CD4-positive, alpha-beta T cell treated with Interleukin-17A for 4 hours (primary cell): ENCODE measurements at places on chromosomes 13 and 19.

DNA sequence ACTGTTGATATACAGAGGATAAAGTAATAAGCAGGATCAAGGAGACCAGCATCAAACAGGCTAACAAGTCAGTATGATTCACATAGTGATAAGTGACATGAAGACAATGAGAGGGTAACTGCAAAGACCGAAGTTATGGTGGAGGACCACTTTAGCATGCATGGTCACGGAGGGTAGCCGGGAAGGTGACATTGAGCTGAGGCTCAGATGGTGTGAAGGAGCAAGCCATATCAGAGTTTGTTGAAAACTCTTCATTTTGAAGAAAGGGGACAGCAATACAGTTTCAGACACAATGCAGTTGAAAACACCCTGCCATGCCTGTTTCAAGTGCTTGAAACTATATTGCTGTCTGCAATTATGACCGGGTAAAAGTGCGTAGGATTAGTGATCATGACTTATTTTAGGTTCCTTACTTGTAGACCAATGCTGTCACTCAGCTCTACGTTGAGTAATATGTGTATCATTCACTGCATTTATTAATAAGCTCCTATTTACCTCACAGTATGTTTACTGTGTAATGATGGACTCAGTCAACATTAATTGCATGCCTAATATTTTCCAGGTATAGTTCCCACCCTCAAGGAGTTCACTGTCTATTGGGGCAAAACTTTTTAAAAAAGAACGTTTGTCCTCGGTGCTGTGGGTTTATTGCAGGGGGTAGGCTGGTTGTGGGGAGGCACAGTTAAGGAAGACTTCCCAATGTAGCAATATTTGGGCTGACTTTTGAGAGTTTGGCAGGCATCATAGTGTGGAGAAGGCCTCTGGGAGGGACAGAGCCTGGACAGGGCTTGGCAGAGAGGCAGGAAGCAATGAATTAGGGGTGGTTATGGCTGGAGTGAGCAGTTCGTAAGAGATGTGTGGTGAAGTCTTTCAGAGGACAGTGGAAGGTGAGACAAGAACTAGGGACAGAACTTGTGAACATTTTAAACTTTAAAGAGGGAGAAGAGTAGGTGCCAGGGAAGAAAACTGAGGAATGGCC is 3.2 kb downstream of the UBAC2 start:
- peak; percentile 18 for DNase-seq

DNA sequence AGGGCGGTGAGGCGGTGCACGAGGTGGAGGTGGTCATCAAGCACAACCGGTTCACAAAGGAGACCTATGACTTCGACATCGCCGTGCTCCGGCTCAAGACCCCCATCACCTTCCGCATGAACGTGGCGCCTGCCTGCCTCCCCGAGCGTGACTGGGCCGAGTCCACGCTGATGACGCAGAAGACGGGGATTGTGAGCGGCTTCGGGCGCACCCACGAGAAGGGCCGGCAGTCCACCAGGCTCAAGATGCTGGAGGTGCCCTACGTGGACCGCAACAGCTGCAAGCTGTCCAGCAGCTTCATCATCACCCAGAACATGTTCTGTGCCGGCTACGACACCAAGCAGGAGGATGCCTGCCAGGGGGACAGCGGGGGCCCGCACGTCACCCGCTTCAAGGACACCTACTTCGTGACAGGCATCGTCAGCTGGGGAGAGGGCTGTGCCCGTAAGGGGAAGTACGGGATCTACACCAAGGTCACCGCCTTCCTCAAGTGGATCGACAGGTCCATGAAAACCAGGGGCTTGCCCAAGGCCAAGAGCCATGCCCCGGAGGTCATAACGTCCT is 9.4 kb upstream of the PROZ start:
- DNase-seq = no peak

GRCh38 chr13:95241321-95241720 is 59.9 kb downstream of the ABCC4 start:
- DNase-seq = no peak

- no peak for DNase-seq
Observed at GRCh38 chr13:55106509-55106908, 2034.2 kb upstream of the PRR20A start.

DNA sequence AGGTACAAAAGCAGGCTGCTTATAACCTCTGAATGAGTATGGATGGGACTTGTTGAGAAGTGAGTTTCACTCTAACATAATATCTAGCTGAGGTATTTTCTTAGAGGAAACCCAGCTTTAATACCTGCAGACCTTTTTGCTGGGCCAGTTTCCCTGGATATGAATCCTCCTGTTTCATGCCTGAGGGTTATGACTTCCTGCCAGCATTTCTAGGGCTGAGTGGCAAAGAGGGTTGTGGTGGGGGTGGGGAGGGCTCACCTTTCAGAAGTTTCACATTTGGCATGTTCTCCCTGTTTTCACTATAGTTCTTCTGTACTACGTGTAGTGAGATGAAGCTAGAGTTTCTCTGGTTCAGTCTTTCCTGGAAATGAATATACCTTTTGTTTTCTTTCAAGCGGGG is 73.7 kb downstream of the LACC1 start:
- no peak for DNase-seq

DNA sequence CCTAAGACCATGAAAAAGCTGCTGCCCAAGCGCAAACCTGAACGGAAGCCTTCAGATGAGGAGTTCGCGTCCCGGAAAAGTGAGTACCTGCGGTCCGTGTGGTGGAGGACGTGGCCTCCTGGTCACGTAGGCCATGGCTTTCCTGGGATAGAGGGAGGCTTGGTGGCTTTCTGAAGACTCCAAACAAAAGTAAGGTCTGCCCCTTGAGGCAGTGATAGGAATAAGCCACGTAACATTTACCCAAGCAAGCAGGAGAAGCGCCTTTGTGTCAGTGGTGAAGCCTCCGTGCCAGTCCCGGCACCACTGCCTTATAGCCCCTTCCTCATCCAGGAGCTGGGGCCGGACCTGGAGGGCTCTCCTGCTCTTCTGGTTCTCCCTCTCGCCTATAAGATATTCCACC is 34.3 kb upstream of the TEX29 start:
- no peak for DNase-seq

GRCh38 chr13:113202912-113203311 is 5.6 kb downstream of the PCID2 start:
- DNase-seq = no peak

GRCh38 chr13:43383498-43384165 is 360.2 kb downstream of the DNAJC15 start:
- DNase-seq = no peak

DNA sequence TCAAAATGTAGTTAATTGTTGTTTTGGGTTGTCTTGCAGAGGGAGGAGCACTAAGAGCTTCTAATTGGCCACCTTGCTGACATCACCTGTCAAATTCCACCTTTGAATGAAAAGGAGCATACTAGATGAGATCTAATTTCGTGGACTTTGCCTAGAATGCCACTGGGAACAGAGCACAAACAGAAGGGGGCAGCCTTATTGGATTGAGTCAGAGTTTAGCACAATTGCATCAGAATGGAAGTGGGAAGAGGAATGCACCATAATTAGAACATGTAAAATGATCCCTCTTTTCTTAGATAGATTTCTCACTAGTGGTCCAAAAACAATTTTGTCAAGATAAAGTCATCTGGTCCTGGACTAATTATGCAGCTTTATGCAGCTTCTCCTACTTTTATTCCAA is 1552.2 kb downstream of the PCDH9 start:
- no peak for DNase-seq

DNA sequence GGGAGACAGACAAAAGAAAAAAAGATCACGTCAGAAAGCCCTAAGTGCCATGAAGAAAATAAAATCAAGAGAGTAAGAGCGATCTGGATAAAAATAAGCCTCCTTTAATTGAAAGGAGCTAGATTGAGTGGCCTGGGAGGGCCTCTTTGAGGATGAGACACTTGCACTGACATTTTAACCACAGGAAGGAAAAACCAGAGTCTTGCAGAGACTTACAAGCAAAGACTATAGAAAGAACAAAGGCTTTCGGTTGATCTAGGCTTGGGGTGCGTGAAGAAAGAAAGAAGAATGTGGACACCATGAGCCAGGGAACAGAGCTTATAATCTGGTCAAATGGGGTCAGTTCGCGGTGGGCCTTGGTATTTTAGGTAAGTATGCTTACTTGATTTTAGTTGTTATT is 342.7 kb downstream of the COG6 start:
- peak; percentile 36 for DNase-seq

GRCh38 chr19:38869160-38869835 is 8.8 kb downstream of the RINL start:
- DNase-seq = peak; percentile 55

DNA sequence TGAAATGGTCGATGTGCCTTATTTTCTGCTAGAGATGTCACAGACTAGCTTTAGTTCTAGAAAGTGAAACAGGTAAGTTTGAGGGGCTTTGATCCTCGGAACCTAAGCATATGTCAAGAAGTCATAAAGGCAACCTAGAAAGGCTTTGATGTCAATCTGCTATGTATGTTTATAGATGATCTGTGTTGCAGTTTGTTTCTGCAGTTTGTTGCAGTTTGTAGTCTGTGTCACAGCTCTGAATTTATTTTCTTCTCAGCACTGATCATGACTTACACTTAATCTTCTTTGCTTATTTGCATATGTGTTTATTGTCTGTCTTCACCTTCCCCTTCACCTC is 5.9 kb downstream of the LSM14A start:
- no peak for DNase-seq

DNA sequence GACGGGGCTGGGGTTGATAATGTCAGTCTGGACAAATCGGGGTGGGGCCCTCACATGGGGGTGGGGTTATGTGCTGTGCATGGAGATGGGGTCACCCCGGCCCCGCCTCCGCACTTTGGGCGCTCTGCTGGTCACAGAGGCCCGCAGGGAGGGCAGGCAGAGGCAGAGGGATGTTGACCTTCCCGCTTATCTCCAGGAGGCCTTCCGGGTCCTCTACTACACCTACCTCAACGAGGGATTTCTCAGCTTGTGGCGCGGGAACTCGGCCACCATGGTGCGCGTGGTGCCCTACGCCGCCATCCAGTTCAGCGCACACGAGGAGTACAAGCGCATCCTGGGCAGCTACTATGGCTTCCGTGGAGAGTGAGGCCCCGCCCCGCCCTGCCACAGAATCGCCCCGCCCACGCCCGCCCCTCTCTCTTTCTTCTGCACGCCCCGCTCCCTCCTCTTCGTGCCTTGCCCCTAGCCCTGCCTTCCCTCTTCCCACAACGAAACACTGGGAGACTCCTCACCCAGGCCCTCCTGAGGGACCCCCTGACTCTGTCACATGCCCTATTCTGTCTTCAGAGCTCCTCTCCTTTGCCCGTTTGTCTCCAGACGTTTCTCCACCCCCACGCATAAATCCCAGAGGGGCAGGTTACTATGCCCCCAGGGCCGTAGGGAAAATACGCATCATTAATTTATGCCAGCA is 32.8 kb downstream of the TMEM161A start:
- peak; percentile 25 for DNase-seq

- no peak for DNase-seq
Observed at GRCh38 chr19:30209617-30210600, 162.3 kb upstream of the ZNF536 start.

DNA sequence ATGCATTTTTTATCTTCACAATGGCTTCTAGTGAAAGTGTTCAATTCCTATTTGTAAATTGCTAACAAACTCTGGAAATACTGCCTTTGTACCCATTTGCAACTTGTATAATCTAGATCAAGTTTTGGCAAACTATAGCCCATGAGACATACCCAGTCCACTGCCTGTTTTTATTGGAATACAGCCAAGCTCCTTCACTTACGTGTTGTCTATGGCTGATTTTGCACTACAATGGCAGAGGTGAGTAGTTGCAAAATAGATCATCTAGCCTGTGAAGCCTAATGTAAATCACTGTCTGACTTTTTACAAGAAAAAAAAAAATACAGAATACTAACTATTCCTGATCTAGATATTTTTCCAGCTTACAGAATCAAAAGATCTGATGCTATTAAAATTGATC is 37.1 kb downstream of the DZIP1 start:
- DNase-seq = no peak

GRCh38 chr19:42175952-42176648 is 41.4 kb downstream of the DEDD2 start:
- DNase-seq = peak; percentile 32

- no peak for DNase-seq
Observed at GRCh38 chr13:111963031-111963430, 103.9 kb upstream of the SOX1 start.

- DNase-seq = no peak
Observed at GRCh38 chr13:48661107-48661506, 7.4 kb downstream of the CYSLTR2 start.

- no peak for DNase-seq
Observed at GRCh38 chr13:30872276-30872594, 33.8 kb upstream of the MEDAG start.

DNA sequence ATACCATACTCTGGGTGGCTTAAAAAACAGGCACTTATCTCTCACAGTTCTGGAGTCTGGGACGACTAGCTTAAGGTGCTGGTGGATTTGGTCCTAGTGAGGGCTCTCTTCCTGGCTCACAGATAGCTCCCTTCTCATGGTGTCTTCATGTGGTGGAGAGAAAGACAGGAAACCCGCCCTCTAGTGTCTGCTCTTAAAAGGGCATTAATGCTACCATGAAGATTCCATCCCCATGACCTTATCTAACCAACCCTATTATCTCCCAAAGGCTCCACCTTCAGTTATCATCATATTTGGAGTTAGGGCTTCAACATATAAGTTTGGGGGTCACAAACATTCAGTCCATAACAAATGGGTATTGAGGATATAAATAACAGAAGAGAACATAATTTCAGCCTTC is 139.4 kb downstream of the HS6ST3 start:
- DNase-seq = no peak
